IMR-90 (cell line): ENCODE measurements at places on chromosomes 7 and 10.
A peak's percentile ranks its signal among the peaks of the same experiment; 100 is the strongest.

DNA sequence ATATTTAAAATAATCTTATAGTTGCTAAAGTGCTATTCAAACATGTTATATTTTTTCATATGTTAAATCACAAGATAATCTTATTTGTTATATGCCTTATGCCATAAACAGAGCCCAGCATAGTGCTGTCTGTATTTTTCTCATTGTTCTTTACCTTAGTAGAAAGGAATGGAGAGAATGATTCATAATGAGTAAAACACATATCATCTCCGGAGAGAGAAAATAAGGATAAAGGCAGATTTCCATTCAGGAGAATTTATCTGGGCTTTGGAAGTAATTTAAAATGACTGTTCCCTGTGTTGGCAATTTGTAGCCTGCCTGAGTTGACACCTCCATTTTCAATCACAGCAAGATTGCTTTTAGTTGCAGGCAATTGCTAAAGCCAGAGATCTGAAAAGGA, 30.2 kb downstream of the CHN2 start:
- H3K4me3 ChIP-seq = no peak overlapping the region
- H3K4me1 ChIP-seq = no peaks in the 10 kb centered on the region
- H3K27me3 ChIP-seq = no peaks in the 10 kb centered on the region
- no peak overlapping the region for H3K27ac ChIP-seq
- H3K36me3 ChIP-seq = no peaks in the 10 kb centered on the region

GRCh38 chr7:40623863-40624262, 489.1 kb downstream of the SUGCT start:
- no peak overlapping the region for H3K27ac ChIP-seq
- DNase-seq = no peak
- H3K36me3 ChIP-seq = no peaks in the 10 kb centered on the region
- H3K4me3 ChIP-seq = no peak overlapping the region
- no peaks in the 10 kb centered on the region; the same call in 1 of the 2 replicates for H3K4me1 ChIP-seq
- H3K27me3 ChIP-seq = no peaks in the 10 kb centered on the region

GRCh38 chr7:117069379-117069778, 116.1 kb downstream of the ST7 start:
- DNase-seq = no peak
- H3K4me3 ChIP-seq = no peak overlapping the region
- no peak overlapping the region for H3K27ac ChIP-seq
- H3K36me3 ChIP-seq = no peaks in the 10 kb centered on the region
- H3K4me1 ChIP-seq = no peaks in the 10 kb centered on the region; the same call in 1 of the 2 replicates
- no peaks in the 10 kb centered on the region for H3K27me3 ChIP-seq

DNA sequence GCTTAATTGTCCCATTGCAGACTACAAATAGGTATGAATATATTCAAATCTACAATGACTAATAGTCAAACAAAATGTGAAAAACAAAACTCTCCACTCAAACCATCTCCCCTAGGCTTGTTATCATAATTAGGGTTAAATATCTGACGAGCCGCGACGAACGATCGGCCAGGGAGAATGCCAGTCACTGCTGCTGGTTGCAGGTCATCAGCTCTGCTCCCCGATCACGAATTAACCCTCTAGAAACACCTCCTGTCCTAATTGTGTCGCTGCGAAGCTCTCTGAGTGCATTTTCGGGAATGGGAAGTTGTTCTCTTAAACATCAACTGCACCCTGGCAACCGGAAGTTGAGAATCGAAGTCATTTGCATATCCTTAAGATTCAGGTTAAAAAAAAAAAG, 167.3 kb downstream of the TCERG1L start:
- no peak overlapping the region for H3K4me3 ChIP-seq
- H3K27ac ChIP-seq = no peak overlapping the region
- no peaks in the 10 kb centered on the region for H3K36me3 ChIP-seq
- no peaks in the 10 kb centered on the region for H3K4me1 ChIP-seq
- no peaks in the 10 kb centered on the region for H3K27me3 ChIP-seq

DNA sequence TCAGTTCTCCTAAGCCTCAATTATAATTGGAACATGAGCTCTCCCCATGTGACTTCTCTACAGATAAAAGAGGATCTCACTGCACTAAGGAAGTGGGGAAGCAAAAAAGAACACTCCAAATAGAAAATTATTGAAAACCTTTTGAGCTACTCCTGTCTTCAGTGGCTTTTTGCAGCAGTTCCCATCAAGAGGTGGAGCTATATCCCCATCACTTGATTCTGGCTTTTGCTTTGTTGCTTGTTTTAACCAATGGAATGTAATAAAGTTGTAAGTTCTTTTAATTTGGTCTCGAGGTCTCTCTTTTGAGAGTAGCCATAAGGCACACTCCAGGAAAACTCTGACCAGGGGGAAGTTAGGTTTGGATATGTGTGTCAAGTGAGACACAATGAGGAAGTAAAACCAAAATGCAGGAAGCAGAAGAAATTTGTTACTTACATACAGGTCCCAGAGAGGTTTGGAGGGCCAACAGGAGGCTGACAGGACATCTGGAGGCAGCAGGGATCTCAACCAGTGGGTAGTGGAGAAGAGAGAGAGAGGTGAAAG, 569.4 kb downstream of the HTR7 start:
- peaks cover 2% of the 10 kb centered on the region; the same call in 1 of the 2 replicates for H3K4me1 ChIP-seq
- no peaks in the 10 kb centered on the region for H3K36me3 ChIP-seq
- peak; percentile 61 for DNase-seq
- H3K27me3 ChIP-seq = no peaks in the 10 kb centered on the region
- no peak overlapping the region for H3K4me3 ChIP-seq

DNA sequence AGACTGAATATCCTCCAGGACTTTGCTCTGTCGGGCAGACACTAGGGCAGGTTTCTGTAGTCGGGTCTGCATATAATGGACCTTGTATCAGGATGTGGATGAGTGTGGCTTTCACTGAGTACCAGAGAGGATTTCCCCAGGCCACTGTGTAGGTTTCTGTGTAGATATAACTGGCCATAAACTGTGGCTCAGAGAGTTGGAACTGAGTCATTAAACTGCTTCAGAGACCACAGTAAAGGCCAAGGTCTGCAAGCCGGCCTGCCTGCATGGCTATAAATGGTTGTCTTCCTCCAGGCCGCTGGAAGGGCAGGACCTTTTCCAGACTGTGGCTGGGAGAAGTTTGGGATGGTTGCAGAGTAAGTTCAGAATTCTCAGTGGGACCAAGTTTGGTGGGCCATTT, 16.9 kb downstream of the ZNF92 start:
- no peak overlapping the region for H3K27ac ChIP-seq
- H3K4me1 ChIP-seq = no peaks in the 10 kb centered on the region
- peaks cover 9% of the 10 kb centered on the region for H3K36me3 ChIP-seq
- no peak for DNase-seq
- no peak overlapping the region for H3K4me3 ChIP-seq

DNA sequence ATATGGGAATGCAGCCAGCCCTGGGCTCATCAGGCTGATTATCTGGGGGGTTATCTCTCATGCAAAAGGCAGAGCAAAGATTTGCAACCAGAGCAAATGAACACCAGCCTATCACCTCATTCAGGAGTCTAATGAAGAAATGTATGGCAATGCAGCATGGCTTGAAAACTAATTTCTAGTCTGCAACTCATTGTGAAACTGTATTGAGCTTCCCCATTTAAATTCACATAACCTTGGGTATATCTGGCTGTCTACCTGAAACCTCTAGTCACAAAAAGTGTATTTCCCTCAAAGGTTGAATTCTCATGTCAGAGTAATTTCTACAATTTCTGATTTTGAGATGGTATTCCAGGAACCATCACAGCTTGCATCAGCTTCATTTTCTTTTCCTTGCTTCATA, 240.0 kb downstream of the SDHAF3 start:
- DNase-seq = no peak
- H3K27me3 ChIP-seq = no peaks in the 10 kb centered on the region
- no peak overlapping the region for H3K4me3 ChIP-seq
- H3K4me1 ChIP-seq = no peaks in the 10 kb centered on the region
- H3K36me3 ChIP-seq = no peaks in the 10 kb centered on the region

GRCh38 chr7:124032369-124033094, at the start of gene TMEM229A:
Gene TMEM229A, minus strand, starts transcription at chr7:124033067. Its CDS starts 64 bp downstream, at chr7:124033003.
- no peaks in the 10 kb centered on the region for H3K36me3 ChIP-seq
- peak; percentile 28 for DNase-seq
- peak within 1 kb of the TSS; percentile 8; the same call in 1 of the 2 replicates for H3K4me3 ChIP-seq
- H3K27ac ChIP-seq = no peak within 1 kb of the TSS
- H3K4me1 ChIP-seq = no peaks in the 10 kb centered on the region; the same call in 1 of the 2 replicates

DNA sequence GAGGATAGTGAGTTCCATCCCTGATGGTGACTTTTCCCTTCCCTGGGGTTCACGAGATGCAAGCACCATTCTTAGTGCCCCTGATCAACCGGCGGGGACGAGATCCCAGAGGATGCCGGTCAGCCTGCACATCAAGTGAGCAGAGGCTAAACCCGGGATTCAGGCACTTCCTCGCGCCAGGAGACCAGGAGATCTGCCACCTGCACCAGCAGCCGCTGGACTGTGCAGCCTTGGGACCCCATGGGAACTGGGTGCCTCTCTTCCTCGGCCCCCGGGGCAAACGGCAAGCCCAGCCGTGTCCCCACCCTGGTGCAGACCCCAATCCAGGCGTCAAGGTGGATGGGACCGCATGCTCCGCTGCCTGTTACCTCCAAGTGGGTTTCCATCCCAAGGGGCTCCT, 88.5 kb downstream of the TCERG1L start:
- no peak overlapping the region for H3K4me3 ChIP-seq
- DNase-seq = no peak
- no peaks in the 10 kb centered on the region for H3K27me3 ChIP-seq
- H3K4me1 ChIP-seq = no peaks in the 10 kb centered on the region
- no peak overlapping the region for H3K27ac ChIP-seq
- no peaks in the 10 kb centered on the region for H3K36me3 ChIP-seq

GRCh38 chr10:580778-581177, 108.7 kb downstream of the DIP2C start:
- H3K4me3 ChIP-seq = no peak overlapping the region
- H3K27me3 ChIP-seq = no peaks in the 10 kb centered on the region

DNA sequence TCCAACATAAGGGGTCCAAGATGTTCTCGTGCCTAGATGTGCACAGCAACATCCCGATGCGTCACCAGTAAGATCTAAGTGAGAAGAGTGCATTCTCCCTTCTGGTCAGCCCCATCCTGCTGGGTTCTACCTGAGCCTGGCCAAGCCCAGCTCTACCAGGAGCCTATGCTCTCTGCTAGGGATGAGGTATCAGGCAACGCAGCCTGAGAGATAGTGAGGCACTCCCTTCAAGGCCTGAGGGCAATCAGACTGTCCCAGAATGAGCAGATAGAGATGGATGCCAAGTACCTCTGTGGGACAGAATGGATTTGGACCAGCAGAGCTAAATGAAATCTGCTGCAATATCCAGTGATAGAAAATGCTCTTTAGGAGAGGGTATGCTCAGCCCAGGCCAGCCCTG, 26.7 kb downstream of the DDC start:
- H3K4me1 ChIP-seq = peaks cover 2% of the 10 kb centered on the region
- H3K27me3 ChIP-seq = peaks cover 11% of the 10 kb centered on the region
- DNase-seq = no peak
- no peak overlapping the region for H3K27ac ChIP-seq
- no peaks in the 10 kb centered on the region for H3K36me3 ChIP-seq

- peaks cover 7% of the 10 kb centered on the region for H3K4me1 ChIP-seq
- no peaks in the 10 kb centered on the region for H3K36me3 ChIP-seq
- peak; percentile 93 for DNase-seq
- no peaks in the 10 kb centered on the region for H3K27me3 ChIP-seq
Measured at GRCh38 chr7:78125884-78126283, 327.3 kb downstream of the PHTF2 start.

GRCh38 chr7:92802406-92802805, 34.0 kb downstream of the CDK6 start:
- DNase-seq = no peak
- no peak overlapping the region for H3K4me3 ChIP-seq
- no peaks in the 10 kb centered on the region for H3K27me3 ChIP-seq

DNA sequence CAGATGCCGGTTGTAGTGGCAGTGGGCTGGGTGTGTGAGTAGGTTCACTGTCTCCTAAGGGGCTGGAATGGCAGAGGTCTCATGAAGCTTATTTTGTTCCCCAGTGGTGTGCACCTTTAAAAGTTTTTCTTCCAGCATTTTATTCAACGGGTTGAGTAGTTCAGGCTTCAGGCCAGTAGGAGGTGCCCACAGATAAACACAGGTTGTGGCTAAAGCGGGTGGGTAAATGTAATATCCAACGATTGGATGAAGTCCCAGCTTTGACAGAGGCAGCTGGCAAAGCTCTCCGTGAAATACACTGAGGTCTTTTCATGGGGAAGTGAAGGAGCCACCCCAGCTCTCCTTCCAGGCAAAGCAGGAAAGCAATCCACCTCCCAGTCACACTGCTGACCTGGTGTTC, 339.8 kb upstream of the LRRTM3 start:
- H3K27ac ChIP-seq = no peak overlapping the region
- H3K36me3 ChIP-seq = no peaks in the 10 kb centered on the region
- no peaks in the 10 kb centered on the region for H3K4me1 ChIP-seq
- DNase-seq = peak; percentile 35
- no peak overlapping the region for H3K4me3 ChIP-seq
- H3K27me3 ChIP-seq = no peaks in the 10 kb centered on the region

GRCh38 chr10:23694921-23695824, 256.3 kb downstream of the OTUD1 start:
- no peaks in the 10 kb centered on the region for H3K36me3 ChIP-seq
- no peak overlapping the region for H3K4me3 ChIP-seq
- H3K27me3 ChIP-seq = no peaks in the 10 kb centered on the region; the same call in 1 of the 2 replicates
- no peak overlapping the region for H3K27ac ChIP-seq
- H3K4me1 ChIP-seq = no peaks in the 10 kb centered on the region
- DNase-seq = no peak

DNA sequence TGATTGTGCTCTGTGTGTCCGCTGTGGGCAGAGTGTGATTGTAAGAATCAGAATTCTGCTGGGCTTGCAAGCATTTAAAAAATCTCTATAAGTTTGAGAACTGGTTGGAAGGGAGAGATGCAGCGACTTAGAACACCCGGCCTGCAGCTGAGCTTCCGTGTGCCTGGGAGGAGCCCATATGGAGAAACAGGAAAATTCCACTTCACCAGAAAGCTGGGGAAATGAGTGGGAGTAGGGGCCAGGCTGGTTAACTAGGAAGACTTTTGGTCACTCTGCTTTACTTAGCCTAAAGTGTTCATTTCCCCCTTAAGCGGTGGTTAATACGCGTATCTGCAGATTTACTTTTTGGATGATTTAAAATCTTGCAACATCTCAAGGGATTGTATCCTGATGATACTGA, 72.2 kb downstream of the TCF7L2 start:
- H3K27ac ChIP-seq = no peak overlapping the region
- no peaks in the 10 kb centered on the region for H3K36me3 ChIP-seq
- H3K4me3 ChIP-seq = no peak overlapping the region

GRCh38 chr10:60293581-60294175, 96.0 kb downstream of the ANK3 start:
- 0 out of 2 replicates have a peak, but pooled peaks cover 2% of the 10 kb centered on the region for H3K4me1 ChIP-seq
- H3K4me3 ChIP-seq = no peak overlapping the region
- H3K27me3 ChIP-seq = no peaks in the 10 kb centered on the region
- H3K27ac ChIP-seq = no peak overlapping the region
